Vagina (tissue), 2 donors: ENCODE measurements at places on chromosomes 7 and 10. TPM values are rescaled to one million over a fixed set of nuclear protein-coding genes. Genes with fewer than 3 reads are reported as not detected.

HOGA1 gene
- total RNA-seq: 0.98 TPM

ABCC2 gene
- 1.7 TPM for total RNA-seq

AGAP6 gene
- 12.0 TPM for total RNA-seq

PITX3 gene
- not detected for total RNA-seq

GNGT1 gene
- total RNA-seq: not detected

ANKRD7 gene
- 1.5 TPM for total RNA-seq

IL6 gene
- total RNA-seq: 12.0 TPM

TUBB8 gene
- not detected for total RNA-seq

ARHGEF5 gene
- 23.3 TPM for total RNA-seq

ZNF804B gene
- not detected for total RNA-seq

DNA sequence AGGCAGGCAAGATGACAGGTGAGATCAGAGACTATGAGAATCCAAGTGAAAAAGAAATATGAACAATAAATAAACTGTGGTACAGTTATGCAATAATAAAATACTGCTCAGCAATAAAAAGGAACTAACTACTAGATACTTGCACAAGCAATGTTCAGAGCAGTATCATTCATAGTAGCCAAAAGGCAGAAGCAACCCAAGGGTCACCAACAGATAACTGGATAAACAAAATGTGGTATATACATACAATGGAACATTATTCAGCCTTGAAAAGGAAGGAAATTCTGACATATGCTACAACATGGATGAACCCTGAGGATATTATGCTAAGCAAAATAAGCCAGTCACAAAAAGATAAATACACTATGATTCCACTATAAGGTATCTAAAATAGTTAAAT, 76.9 kb upstream of the KCNIP2 start:
- no peak for DNase-seq

DNA sequence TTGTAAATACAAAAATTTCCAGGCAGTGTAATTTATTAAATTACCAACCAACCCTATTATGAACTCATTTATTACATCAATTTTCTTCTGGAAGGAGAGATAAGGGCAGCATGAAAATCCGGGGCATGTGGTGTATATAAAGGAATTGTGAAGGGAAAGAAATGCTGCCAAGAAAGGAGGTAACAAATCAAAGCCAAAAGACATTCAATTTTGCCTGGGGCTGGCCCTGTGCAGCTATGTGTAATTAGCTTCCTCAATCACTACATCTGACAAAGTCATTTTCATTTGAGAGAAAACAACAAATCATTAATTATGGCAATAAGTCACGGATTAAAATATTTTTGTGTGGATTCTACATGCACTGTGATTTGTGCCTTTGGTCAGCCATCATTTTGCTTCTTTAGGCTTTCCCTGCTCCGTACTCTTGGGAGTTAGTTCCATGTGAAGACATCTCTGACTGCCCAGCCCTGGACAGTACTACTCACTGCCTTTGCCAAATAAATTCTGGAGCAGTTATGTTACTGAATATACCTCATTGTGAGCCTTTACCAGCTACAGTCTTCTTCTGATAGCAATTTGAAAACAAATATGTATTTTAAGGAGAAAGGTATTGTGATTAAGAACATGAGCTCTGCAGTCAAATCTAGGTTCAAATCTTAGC, 191.7 kb downstream of the RELN start:
- no peak for DNase-seq

DNA sequence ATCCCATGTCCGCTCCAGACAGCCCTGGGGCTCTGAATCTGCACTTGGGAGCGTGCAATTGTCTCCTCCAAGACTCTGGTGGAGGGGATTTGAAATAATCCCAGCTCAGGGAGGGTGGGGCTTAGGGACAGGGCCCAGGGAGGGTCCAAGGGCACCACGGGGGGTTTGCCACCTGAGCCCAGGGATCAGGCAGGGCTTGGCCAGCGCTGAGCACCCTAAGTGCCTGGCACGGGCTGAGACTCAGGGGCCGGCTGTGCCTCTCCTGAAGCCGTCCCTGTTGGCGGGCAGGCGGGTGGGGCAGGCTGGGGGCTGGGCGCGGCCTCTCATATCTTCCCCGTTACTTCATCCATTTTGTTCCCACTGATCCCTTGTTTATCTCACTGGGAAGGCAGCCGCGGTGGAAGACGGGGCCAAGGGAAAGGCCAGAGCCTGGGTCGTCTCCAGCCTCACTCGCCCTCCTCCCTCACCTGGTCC, 41.8 kb upstream of the ELN start:
- no peak for DNase-seq

- DNase-seq: no peak
Measured at GRCh38 chr10:3977761-3978160, 192.8 kb upstream of the KLF6 start.

GRCh38 chr7:17030559-17030958, 148.8 kb upstream of the AGR3 start:
- no peak for DNase-seq

DNA sequence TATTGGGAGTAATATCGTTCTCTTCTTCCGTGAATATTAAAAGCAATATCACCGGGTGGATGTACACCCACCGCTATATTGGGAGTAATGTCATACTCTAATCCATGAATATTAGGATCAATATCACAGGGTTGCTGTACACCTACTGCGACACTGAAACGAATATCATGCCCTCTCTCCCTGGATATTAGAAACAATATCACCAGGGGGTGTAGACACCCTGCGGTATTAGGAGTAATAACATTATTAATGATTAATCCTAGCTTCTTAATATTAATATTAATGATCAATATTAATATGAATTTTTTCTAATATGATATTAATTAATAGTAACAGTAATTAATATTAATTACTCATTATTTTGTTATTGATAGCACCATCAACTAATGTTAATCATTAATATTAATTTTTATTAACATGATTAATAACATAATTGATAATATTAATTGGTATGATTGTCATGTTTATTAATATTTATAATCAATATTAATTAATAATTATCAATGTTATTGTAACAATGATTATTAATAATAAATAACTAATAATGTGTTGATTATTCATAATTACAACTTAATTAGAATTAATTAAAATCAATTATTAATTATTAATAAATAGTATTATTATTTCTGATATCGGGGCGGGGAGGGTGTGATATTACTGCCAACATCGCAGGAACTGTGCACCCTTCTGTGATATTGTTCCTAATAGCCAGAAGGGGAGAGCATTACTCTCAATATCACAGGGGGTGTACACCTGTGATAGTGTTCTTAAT, 121.3 kb upstream of the C1GALT1 start:
- DNase-seq: no peak

DNA sequence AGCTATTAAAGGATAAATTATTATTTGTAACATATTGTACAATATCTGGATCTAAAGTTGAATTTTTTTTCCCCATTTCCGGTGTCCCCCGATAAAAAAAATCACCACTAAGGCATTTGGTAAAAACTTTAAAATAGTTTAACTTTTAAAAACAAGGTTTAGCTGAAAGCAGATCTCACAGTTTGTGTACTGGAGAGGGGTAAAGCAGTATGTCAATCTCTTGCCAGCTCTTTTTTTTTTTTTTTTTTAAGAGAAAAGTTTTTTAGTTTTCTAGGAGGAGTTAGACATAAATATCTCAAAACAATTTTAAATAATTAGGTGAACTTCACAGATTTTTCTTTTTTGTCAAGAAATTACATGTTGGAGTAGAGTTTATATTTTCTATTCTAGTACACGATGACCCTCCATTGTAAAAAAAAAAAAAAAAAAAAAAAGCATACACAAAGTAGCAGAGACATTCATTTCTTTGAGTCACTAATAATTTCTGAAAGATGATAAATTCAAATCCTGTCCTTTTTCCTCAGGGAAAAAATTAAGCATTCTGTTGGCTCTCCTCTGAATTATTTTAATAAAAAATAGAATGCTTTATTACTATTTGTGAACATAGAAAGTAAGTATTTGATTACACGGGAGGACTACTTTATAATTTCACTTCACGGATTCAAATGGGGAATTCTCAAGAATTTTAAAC, 1.9 kb upstream of the HBP1 start:
- DNase-seq: no peak

- no peak for DNase-seq
Measured at GRCh38 chr10:63588436-63589167, 67.4 kb downstream of the REEP3 start.

- no peak for DNase-seq
Measured at GRCh38 chr7:74026903-74027682, 880 bp upstream of the ELN start.

DNA sequence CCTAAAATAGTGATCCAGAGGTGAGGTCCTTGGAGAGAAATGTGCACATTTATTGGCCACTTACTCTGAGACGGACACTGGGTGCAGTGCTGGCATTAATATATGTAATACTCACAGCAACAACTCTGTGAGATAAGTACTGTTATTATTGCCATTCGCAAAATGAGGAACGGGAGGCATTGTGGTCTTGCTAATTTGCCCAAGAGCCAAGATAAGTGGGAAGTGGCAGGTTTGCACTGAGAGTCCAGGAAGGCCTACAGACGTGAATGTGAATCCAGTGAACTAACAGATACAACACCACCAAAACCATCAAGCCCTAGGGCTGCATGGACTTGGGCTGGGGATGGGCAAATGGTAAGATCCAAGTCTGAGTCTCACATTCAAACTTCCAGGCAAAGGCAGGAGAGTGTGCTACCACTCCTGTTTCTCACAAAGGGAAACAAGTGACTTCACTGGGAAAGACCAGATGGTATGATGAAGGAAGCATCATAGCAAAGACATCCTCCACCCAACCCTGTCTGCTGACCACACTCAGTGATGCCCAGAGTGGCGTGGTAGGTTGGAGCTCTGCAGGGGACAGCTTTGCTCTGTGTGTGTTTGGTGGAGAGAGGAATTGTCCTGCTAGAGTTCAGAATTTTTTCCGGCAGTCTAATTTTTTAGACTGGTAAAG, 19.2 kb downstream of the TMEM273 start:
- peak; percentile 64 for DNase-seq

GRCh38 chr7:55065079-55065478, 46.3 kb downstream of the EGFR start:
- peak; percentile 34 for DNase-seq

GRCh38 chr7:18995270-18995671, 122.2 kb downstream of the TWIST1 start:
- DNase-seq: no peak

GRCh38 chr10:60140651-60141632, 234.6 kb upstream of the CCDC6 start:
- DNase-seq: no peak

DNA sequence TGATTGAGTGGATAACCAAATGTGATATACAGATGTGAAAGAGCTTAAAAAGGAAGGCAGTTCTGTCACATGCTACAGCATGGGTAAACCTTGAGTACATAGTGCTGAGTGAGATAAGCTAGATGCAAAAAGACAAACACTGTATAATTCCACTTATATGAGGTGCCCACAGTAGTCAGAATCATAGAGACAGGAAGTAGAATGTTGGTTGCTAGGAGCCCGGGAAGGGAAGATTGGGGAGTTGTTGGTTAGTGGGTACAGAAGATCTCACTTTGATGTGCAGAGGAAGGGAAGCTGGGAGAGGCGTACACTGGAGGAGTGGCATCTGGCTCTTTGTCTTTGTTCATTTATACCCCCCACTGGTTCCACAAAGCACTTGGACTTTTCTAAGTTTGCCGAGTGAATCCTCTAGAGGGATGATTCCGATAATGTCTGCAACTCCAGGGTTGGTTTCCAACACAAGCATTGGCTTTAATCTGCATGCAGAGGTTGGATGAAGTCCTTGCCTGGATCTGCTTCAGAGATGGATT, 39.5 kb downstream of the TSPAN14 start:
- DNase-seq: no peak

DNA sequence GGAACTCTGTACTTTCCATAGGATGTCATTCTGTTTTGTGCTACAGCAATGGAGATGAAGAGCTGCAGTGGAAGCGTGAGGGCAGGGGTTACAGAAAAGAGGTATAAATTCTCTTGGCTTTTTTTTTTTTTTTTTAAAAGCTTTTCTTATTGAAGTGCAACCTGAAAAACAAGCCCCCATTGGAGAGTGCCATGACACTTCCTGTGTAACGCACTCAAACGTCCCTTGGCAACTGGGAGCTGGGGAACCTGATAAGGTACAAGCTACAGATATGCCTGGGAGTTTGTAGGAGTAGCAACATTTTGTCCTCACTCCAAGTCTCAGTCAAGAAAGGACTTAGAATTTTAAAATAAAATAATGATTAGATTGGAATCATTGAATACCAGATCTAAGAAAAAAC, 512.1 kb downstream of the RPS24 start:
- no peak for DNase-seq

DNA sequence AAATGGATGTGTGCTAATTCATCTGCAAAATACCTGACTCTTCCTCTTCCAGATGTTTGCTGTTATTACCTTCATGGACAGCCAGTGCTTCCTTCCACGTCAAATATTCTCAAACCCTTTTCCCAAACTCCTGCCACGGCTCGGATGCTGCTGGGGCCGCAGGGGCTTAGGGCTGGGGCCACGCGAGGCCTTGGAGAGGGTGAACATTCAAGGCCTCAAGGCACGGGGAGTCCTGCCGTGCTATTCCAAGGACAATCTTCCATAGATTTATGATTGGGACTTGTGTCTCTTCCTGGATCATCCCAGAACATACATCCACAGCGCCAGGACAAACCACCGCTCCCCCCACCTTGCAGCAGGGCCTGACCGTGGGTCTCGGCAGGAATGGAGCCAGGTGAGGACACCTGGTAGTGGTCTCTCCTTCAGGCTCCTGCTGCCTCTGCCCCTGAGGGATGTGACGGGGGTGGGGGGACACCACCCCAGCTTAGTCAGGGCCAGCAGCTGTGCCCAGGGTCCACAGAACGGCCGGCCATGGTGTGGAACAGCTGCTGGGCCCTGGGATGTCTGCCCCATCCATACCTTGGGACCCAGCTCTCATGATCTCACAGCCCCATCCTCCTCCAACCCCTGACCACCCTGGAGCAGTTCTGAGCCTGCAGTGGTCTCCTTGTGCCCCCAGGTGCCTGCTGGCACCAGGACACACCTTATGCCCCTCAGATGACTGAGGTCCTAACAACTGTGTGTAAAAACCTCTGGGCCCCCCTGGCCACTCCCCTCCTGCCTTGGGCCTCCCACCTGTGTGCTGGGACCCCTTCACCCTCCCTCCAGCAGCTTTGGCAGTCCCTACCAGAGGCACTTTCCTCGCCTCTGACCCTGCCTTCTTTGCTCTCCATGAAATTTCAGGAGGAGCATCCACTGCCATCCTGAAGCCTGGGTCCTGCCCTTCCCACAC, 16.7 kb downstream of the VIPR2 start:
- no peak for DNase-seq

- no peak for DNase-seq
Measured at GRCh38 chr7:19116121-19117090, 1.0 kb downstream of the TWIST1 start.

GRCh38 chr10:13767676-13768178, 181.0 kb downstream of the PRPF18 start:
- DNase-seq: no peak

- no peak for DNase-seq
Measured at GRCh38 chr10:42111076-42111475, 527.3 kb downstream of the ZNF33B start.

- DNase-seq: no peak
Measured at GRCh38 chr7:101129603-101130117, 2.8 kb downstream of the SERPINE1 start.

DNA sequence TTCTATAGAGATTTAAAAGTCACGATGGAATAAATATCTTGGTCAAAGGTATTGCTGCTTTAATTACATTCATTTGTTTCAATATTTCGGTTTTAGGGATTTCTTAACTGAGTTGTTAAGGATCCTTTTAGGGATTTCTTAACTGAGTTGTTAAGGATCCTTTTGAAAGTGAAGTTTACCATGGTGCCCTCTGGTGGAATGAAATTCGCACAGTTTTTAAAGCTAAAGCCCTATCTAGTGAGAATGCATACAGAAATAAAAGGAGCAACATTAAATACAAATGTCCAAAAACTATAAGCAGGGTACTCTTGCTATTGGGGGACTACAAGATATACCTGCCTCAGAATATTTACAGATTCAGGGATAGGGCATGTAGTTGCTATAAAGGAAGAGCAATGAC, 193.7 kb downstream of the RNLS start:
- DNase-seq: no peak
